ENCODE measurements at places on chromosomes 2 and 18. TPM values are rescaled to one million over a fixed set of nuclear protein-coding genes. Genes with fewer than 3 reads are reported as not detected.

The KCTD1 gene
- total RNA-seq, result 38.4 TPM

The PLGLB1 gene
- not detected for total RNA-seq

The CNGA3 gene
- not detected for total RNA-seq

The SLC9A2 gene
- 3.4 TPM for total RNA-seq

The CRYGC gene
- not detected for total RNA-seq

The RBMS1 gene
- total RNA-seq, result 68.4 TPM

The IWS1 gene
- 46.9 TPM for total RNA-seq

The NOSTRIN gene
- total RNA-seq, result 3.3 TPM

The ERICH2 gene
- not detected for total RNA-seq

The FBLN7 gene
- total RNA-seq, result 0.28 TPM

The KIF1A gene
- 0.69 TPM for total RNA-seq

Data from A549 treated with ZK216348 at 1 μM for 4 hours (cell line).